Activated CD4-positive, alpha-beta T cell treated with anti-CD3 and anti-CD28 coated beads for 24 hours (primary cell): ENCODE measurements at places on chromosomes 11 and 22.
A peak's percentile ranks its signal among the peaks of the same experiment; 100 is the strongest.

GRCh38 chr11:126815111-126815510 lies 185.5 kb downstream of the KIRREL3 start:
- DNase-seq: no peak

GRCh38 chr11:79925570-79925969 lies 484.7 kb upstream of the TENM4 start:
- no peak for DNase-seq

DNA sequence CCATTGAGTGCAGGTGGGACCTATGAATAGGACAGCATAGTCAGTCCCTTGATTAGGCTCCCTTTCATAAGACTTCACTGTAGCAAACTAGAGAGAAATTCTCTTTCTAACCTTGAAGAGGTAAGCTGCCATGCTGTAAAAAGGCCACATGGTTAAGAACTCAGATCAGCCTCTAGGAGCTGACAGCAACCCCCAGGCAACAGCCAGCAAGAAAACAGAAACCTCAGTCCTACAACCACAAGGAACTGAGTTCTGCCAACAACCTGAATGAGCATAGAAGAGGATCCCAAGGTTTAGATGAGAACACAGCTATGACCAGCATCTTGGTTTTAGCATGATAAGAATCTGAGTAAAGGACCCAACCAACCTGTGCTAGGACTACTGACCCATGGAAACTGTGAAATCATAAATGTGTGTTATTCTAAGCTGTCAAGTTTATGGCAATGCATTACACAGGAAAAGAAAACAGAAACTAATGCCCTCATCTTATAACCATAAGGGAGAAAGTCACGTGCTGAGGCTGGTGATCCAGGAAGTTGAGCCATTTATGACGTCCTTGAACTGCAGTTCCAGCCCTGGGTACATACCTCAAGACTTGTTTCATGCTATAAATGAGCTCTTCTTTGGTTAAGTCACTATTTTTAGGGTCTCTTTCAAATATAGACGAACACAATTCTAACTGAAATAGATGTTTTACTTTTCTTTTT lies 43.3 kb downstream of the RAB38 start:
- no peak for DNase-seq

DNA sequence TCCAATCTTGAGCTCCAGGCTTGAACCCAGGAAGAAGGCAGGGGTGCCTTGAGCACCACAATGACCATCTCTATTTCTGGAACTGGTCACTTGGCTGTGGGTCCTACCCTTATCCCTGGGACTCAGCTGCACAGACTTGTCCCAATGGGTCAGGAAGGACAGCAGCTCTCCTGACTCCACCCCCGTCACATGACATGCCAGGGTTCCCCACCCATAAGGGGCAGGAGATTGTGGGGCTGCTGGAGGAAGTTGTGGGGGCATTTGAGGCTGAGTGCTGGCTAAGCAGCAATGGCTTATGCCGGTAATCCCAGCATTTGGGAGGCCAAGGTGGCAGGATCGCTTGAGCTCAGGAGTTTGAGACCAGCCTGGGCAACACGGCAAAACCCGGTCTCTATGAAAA lies 56.2 kb downstream of the NFAM1 start:
- DNase-seq: no peak

DNA sequence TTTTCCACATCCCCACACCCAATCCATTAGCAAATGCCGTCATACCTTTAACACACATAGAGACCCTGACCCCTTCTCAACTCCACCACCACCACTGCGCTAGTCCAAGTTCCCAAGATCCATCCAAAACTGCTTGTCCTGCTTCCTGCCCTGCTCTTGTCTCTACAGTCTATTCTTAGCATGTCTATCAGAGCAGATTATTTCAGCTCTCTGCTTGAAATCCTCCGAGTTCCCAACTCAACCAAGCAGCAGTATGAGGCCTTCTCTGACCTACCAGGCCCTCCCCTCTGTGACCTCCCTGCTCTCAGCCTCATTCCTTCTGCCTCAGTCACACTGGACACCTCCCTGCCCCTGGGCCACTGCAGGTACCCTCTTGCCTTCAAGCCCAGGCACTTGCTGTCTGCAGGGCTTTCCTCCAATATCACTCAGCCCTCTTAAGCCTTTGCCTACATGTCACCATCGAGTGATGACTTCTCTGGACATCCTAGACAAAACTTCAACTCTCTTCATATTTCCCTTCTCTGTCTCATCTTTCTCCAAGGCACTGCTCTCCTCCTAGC lies 134.6 kb downstream of the SPATA19 start:
- DNase-seq: no peak

DNA sequence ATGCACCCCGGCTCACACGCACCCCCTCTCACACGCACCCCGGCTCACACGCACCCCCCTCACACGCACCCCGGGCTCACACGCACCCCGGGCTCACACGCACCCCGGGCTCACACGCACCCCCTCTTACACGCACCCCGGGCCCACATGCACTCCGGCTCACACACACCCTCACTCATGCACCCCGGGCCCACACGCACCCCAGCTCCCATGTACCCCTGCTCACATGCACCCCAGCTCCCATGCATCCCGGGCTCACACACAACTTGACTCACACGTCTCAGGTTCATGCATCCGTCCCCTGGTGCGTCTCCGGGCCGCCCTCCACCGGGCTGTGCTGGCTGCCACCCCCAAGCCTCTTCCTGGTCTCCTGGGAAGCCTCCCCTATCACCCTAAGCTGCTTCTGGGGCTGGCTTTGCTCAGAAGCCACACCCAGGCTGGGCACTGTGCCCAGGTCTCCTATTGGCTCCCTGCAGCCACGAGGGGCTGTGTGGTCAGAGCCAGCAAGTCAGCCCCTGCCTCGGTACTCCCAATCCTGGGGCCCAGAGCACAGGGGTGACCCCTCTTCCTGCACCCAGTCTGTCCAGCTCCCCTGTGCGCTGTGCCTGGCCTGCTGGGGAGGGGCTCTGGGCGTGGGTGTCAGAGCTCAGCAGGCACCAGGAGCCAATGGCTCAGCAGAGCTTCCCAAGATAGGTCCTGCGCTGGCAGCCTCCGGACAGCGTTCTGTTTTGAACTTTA lies 16.9 kb downstream of the TSPAN4 start:
- no peak for DNase-seq

DNA sequence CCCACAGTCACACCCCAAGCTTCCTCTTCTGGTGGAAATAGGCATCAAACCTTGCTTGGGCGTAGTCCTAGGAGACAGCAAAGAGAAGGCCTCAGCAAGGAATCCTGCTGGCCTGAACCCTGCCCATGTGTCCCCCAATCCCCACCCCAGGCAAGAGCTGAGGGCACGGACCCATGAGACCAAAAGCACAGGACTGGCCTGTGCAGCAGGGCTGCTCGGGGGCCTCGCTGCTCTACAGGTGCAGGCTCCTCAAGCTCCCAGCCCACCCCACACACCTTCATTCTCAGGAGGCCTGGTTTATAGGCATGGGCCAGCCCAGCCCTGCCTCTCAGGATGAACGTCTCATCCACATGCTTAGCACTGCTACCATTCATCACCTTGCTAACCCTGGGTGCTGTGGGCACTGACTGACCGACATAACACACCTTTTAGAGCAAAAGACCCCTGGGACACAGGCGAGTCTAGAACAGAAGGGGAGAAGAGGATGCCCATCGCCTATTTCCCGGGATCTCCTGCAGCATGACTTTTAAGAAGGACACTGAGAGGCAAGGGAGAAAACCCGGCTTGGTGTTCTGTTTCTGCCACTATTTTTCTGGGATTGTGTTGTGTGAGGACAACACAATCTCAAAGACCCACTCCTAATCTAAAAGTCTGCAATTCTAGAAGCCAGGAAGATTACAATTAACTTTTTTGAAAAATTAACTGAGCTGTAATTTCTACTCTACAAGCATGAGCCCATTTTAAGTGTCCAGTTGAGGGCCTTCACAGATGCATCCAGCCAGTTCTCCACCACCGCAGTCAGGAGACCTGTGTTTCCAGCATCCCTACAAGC lies 15.4 kb downstream of the TCIRG1 start:
- DNase-seq: no peak

DNA sequence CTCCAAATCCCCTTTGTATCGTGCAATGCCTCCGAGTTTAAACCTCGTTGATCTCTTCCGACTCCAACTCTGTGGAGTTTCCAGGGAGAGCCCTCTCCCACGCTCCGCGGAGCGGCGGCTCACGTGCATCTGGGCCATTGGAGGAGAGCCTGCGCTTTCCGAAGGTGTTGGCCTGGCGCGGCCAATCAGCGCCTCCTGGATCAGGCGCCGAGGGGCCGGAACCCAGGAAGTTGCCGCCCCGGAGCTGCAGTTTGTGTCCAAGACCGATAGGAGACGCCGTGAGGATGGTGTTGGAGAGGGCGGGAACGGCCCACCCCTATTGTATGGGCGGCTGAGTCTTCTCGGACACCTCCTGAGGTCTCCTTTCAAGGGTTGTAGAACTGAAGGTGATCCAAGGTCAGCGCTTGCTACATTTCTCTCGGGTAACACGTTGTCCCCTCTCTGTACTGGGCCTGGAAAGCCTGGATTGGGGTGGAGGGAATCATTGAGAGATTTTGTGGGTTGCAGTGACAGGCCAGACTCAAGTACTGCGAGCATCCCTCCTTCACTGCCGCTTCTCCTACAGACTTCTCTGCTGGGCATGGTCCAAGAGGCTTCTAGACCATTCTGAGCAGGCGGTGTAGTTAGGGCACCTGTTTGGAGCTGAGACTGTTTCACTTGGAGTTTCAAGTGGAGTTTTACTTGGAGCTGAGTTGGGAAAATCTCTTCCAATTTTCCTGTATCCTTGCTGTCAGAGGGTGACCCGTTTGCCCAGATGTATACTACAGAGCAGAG lies 1.7 kb downstream of the ADAMTS15 start:
- DNase-seq: no peak

- DNase-seq: no peak
Observed at GRCh38 chr22:23207729-23208393, 27.6 kb downstream of the BCR start.

DNA sequence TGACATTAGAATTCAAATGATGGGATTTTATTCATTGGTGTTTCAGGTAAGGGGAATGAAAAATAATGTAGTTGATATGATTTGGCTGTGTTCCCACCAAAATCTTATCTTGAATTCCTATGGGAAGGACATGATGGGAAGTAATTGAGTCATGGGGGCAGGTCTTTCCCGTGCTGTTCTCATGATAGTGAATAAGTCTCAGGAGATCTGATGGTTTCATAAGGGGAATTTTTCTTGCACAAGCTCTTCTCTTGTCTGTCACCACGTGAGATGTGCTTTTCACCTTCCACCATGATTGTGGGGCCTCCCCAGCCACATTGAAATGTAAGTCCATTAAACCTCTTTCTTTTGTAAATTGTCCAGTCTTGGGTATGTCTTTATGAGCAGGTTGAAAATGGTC lies 268.6 kb upstream of the CHORDC1 start:
- no peak for DNase-seq

- peak; percentile 59 for DNase-seq
Observed at GRCh38 chr11:64305691-64306562, 603 bp downstream of the ESRRA start.

DNA sequence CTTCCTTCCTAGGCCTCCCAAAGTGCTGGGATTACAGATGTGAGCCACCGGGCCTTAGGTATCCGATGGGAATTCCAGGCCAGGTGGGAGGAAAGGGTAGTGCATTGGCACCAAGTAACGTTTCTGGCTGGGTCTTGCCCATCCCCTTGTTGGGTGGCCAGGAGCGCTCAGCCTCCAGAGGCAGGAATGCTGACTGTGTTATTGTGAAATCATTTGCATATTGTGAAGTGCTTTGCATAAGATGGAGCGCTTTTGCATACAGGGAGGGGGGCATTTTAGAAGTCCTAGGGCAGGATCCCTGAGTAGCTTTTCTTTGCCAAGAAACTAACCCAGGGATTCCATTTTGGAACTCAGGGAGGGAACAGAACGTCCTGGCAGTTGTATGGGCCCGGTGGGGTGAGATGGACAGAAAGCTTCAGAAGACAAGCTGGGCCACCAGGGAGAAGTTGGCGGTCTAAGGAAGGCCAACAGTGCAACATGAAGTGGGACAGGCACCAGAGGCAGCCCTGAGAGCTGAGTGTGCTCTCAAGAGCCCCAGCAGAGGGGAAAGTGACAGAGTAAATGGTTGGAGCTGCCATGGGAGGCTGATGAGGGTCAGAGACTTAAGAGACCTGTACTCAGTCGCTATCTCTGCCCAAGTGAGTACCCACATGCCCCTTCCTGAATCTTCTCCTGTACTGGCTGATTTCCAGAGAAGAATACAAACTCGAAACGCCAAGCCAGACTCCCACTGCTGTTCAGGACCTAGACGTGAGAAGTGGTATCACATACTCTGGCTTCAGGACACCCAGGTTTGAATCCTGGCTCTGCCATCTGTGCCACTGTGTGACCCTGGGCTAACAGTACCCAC lies 1.3 kb upstream of the SLC39A13 start:
- no peak for DNase-seq

GRCh38 chr11:108901359-108901758 lies 236.5 kb downstream of the DDX10 start:
- no peak for DNase-seq

DNA sequence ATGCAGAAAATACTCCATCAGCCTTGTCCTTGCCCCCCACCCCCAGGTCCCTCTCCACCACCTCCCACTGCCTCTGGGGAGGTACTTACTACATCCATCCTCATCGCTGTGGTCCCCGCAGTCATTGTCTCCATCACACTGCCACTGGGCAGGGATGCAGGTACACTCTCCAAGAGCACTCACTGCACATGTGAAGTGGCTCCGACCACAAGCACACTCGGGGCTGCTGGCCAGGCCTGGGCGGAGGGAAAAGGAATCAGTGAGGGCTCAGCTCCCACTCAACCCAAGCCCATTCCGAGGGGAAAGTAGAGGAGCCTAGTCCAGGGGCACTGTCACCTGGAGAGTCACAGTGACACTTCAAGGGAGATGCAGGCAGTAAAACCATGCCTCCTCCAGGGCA lies 15.7 kb downstream of the LRP4 start:
- no peak for DNase-seq

DNA sequence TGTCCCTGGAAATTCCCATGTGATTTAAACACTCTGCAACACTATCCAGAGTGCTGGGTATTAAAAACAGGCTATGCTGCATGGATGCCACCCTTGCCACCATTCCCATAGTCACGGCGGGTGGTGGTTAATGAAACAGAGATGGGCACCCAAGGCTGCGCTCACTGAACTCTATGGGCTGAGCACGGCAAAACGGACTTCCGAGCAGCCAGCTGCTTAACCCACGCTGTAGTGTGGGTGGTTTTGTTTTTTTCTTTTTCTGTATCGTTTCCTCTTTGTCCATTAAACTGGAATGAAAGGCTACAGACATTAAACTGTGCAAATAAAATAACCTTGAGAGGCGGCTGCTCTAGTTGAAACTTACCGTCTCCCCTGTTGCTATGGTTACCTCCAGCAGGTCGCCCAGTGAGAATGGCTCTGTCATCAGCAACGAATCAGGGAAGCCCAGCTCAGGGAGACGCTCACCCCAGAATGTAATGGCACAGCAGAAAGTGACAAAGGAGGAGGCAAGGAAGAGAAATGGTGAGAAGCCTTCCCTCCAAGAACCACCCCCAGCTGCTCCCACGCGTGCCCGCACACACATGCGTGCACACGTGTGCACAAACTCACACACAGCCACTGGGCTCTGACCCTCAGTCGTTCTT lies 102.1 kb downstream of the C11orf91 start:
- DNase-seq: no peak

DNA sequence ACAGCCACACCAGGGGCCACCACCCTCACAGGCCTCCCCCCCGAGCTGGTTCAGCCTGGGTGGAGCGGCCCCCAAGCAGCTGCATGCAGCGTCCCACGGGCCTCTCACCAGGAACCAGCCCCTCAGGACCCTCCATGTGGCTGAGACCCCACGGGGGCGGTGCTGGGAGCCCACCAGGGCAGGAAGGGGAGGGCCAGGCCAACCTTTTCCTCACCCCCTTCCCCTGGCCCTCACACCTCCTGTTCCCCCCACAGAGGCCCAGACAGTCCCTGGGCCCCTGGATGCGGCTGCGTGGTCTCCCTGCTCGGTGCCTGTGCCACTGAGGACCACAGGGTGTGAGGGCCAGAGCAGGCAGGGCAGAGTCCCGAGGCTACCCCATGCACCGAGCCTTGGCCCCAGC lies 46.5 kb downstream of the MOB2 start:
- no peak for DNase-seq
